ENCODE measurements at places on chromosomes 5 and 9. TPM values are rescaled to one million over a fixed set of nuclear protein-coding genes. Genes with fewer than 3 reads are reported as not detected.

RNF183 gene
- total RNA-seq: not detected

PALM2AKAP2 gene
- 0.57 TPM for total RNA-seq

SPTLC1 gene
- 63.2 TPM for total RNA-seq

SLC25A2 gene
- total RNA-seq: 0.16 TPM

SLC46A2 gene
- total RNA-seq: not detected

SLC36A2 gene
- total RNA-seq: not detected

CA9 gene
- total RNA-seq: 0.89 TPM

- no peaks in the 10 kb centered on the region for H3K36me3 ChIP-seq
- peaks cover 53% of the 10 kb centered on the region for H3K27me3 ChIP-seq
- no peak overlapping the region for H3K4me3 ChIP-seq
- peaks cover 36% of the 10 kb centered on the region for H3K4me1 ChIP-seq
- no peak overlapping the region for H3K27ac ChIP-seq
- no peak for DNase-seq
Measured at GRCh38 chr5:54900984-54901725, 84.2 kb downstream of the ESM1 start.

DNA sequence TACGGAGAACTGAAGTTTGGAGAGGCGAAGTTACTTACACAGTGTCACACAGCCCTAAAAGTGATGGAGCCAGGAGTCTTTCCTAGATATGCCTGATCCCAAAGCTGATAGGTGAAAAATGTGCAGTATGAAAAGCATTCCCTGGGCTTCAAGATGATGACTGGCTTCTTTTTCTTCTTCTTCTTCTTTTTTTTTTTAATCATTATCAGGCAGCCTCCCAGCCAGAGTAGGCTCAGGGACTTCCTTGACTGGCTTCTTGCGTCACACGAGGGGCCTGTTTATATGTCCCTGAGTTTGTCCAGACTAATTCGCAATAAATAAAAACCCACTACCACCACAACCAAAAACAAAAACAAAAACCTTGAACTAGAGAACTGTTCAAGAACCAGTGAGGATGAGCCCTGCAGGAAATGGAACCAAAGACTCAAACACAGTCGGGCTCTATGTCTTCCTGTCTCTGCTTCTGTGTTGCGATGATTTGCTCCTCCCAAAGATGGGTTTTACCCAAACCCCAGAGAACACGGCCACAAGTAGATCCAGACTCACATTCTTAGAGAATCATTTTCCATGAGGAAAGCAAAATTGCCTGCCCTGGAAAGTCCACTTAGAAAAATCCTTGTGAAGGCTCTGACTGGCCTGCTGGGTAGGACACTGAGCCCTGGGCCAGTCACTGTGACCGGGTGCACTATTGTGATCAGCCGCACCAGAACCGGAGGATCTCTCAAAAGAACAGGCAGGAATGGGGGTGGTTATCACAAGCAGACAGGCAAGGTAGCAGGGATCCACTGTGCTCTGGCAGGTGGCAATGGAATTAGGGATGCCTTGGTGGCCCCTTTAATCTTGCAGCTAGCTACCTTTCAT lies 38.0 kb upstream of the ADAM19 start:
- H3K4me1 ChIP-seq: peaks cover 41% of the 10 kb centered on the region
- H3K36me3 ChIP-seq: peaks cover 5% of the 10 kb centered on the region
- no peak for DNase-seq
- no peaks in the 10 kb centered on the region for H3K27me3 ChIP-seq

GRCh38 chr5:107213025-107213424 lies 457.7 kb downstream of the EFNA5 start:
- no peak overlapping the region for H3K27ac ChIP-seq
- DNase-seq: no peak
- no peaks in the 10 kb centered on the region for H3K27me3 ChIP-seq
- H3K4me1 ChIP-seq: no peaks in the 10 kb centered on the region

DNA sequence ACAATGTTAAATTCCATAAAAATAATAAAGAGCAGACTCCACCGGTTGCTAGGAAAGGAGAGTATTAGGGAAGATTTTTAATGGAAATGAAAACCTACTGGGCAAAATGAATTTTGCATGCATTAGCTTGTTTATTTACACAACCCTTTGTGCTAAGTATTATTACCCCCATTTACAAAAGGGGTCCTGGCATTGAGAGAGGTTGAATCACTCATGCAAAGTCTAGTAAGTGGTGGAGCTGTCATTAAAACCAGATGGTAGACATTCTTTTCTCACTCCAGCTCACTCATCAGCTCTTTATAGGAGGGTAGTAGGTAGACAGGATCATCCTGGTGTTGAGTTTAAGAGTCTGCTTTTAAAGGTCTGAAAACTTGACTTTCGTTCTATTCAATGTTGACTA lies 395.1 kb downstream of the PLK2 start:
- H3K36me3 ChIP-seq: no peaks in the 10 kb centered on the region
- H3K4me3 ChIP-seq: no peak overlapping the region
- H3K27ac ChIP-seq: no peak overlapping the region
- DNase-seq: no peak

DNA sequence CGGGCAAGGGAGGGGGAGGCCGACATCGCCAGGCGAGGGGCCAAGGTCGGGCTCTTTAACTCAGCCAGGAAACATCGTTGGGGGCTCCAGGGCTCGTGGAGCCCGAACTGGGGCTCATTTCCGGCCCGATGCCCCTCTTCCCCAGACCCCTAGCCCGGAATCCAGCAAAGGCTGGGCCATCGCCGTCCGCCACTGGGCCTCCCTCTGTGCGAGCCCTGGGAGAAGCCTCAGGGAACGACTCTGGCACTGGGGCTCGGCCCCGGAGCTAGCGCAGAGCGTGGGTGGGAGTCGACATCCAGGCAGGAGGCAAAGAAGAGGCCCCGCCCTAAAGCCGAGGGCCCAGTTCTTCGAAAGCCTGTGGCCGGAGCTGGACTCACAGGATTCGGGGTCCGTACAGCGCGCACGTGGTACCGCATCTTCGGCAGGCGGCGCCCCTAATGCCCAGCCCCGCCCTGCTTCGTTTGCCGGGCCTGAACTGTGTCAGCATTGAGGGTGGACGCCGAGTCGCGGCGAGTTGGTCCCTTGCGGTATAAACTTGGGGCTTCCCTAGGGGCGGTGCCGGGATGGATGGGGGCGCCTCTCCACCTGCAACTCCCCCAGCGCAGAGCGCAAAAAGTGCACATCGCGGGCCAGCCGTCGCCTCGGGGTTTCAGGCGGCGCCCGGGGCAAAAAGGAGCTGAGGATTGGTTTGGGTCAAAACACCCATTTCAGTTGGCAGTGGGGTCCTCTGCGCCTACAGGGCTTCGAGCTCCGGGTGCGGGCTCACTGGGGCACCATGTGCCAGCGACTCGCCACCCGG lies 3.6 kb upstream of the PAX5 start:
- peak overlapping the region; percentile 73 for H3K4me3 ChIP-seq
- peaks cover 22% of the 10 kb centered on the region for H3K4me1 ChIP-seq
- no peak for DNase-seq
- H3K36me3 ChIP-seq: peaks cover 4% of the 10 kb centered on the region
- no peak overlapping the region for H3K27ac ChIP-seq

GRCh38 chr5:158100373-158100888 lies 241.5 kb upstream of the CLINT1 start:
- H3K4me1 ChIP-seq: no peaks in the 10 kb centered on the region
- H3K27ac ChIP-seq: no peak overlapping the region
- DNase-seq: no peak

- peak overlapping the region; percentile 95 for H3K27ac ChIP-seq
- H3K4me3 ChIP-seq: peak overlapping the region; percentile 62
- no peaks in the 10 kb centered on the region for H3K36me3 ChIP-seq
- H3K4me1 ChIP-seq: peaks cover 56% of the 10 kb centered on the region
- DNase-seq: peak; percentile 70
Measured at GRCh38 chr5:82356808-82357671, 78.9 kb upstream of the RPS23 start.
